Omental fat pad (tissue), 4 donors: ENCODE measurements at places on chromosomes 5 and 9.

DNA sequence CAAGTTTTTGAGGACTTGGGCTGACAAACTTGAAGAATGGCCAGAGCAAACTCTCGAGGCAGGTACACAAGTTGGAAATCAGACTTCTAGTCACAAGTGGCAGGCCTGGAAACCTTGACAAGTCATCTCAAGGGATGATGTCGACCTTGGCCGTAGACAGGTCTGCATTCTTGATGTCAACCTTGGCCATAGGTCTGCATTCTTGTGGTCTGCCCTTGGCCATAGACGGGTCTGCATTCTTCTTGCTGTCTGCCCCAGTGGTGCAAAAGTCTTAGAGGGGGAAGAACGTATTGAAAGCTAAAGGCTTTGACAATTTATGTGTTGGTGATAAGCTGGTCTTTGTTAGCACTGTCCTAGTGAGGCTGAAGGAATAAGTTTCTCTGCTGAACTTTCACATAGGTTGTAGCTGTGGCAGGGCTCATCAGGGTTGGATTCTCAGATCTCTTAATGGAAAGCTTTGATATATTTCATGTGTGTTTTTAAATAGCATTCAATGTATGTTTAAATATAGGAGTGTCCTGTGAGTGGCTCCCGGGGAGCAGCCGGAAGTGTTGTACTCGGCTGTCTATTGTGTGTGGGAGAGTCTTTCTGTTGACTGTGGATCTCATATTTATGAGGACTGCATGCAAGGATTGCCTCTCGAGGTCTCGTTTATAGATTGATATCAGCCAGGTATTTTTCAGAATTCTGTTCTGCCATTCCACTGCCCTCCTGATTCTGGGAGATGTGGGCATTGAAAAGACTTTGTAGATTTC, 27.0 kb downstream of the SUB1 start:
- no peak for DNase-seq

GRCh38 chr9:113468716-113469448, 5.4 kb downstream of the RGS3 start:
- DNase-seq: no peak

- no peak for DNase-seq
Measured at GRCh38 chr9:125466411-125466810, 204.8 kb downstream of the GAPVD1 start.

DNA sequence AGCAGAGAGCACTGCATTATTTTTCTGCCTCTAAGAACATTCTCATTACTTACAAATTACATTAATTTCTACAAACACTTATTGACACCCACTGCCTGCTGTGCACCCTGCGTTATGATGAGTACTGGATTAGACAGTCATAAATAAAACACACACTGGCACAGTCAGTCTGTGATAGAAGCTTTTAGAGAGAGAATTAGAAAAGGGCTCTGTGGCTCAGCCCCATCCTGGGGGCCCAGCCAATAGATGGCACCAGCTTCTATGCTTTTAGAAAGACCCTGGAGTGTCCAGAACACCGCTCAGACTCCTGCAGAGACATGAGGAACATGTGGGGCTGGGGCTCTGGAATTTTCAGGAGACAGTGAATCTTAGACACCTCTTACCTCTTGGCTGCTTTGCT, 61.0 kb upstream of the RAPGEF1 start:
- DNase-seq: no peak

- no peak for DNase-seq
Measured at GRCh38 chr9:36247356-36247755, 10.9 kb downstream of the GNE start.

DNA sequence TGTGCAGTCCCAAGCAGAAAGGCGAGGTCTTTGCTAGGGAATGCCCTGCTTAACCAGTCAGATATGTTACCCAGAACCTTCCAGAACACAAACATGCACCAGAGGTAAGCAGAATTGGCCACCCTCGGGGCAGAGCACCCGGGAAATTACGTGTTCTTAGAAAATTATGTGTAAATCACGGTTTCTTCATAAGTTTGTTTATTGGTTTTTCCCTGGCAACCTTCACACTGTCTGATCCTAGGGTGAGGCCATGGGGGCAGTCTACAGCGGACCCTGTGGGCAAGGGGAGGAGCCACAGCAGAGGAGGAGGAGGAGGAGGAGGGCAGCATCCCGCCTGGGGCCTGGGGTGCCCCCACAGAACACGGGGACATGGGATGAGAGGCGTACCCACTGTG, 31.4 kb downstream of the RXRA start:
- DNase-seq: no peak

DNA sequence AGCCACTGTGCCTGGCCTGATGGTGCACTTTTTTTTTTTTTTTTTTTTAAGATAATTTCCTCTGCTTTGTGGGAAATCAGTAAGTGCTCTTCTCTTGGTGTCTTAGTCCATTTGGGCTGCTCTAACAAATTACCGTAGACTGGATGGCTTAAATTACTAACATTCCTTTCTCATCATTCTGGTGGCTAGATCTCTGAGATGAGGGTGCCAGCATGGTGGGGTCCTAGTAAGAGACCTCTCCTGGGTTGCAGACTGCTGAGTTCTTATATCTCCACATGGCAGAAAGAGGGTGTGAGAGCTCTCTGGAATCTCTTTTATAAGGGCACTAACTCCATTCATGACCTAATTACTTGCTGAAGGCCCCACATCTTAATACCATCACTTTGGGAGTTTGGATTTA, 133.9 kb upstream of the ANKRD55 start:
- no peak for DNase-seq

DNA sequence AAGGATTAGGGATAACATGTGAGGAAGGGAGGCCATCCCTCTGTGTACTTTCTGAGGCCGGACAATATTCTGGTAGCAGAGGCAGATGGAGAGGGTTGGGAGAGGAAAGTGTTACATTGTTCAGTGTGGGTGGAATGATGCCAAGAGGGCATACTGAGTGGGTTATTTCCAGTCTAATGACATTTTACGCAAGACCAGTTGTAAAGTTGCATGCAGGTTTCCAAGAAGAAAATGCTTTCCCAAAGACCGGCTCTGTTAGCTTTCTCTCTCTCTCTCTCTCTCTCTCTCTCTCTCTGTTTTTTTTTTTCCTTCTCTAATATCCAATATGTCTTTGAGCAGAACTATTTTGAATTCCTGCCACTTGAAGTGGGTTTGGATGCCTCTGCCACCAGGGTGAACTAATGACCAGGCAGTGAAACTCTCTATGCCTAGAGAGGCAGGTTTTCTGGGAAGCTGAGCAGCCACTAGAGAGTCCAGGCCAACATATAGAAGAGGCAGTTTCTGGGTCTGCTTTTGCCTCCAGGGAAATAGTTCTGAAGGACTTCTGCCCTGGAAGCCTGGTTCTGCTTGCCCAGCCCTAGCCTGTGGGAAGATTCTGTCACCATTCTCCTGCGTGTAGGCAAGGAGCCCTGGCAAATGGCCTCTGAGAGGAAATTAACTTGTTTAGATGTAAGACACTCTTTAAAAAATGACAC, 24.4 kb upstream of the ZNF366 start:
- DNase-seq: no peak

- DNase-seq: no peak
Measured at GRCh38 chr9:130104491-130105193, 50.9 kb downstream of the GPR107 start.

- DNase-seq: no peak
Measured at GRCh38 chr9:36132086-36132485, 4.4 kb upstream of the GLIPR2 start.

GRCh38 chr5:133698646-133699526, 86.5 kb upstream of the FSTL4 start:
- no peak for DNase-seq

DNA sequence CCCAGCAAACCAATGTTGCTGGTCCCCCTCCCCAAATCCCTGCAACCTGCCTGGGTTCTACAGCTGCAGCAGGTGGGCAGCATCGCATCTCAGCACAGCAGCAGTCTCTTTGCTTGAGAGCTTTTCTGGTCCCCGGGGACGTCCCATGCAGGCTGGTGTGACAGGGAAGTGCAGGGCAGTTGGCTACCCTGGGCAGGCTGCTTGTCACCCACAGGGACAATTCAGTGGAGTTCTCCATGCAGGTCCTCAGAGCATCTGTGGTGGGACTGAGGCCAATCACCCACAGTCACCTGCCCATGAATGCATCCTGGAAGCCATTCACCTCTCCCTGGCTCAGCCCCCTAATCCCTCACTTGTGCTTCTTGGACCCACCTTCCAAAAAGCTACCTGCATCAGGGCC, 43.9 kb upstream of the SEMA4D start:
- DNase-seq: no peak

DNA sequence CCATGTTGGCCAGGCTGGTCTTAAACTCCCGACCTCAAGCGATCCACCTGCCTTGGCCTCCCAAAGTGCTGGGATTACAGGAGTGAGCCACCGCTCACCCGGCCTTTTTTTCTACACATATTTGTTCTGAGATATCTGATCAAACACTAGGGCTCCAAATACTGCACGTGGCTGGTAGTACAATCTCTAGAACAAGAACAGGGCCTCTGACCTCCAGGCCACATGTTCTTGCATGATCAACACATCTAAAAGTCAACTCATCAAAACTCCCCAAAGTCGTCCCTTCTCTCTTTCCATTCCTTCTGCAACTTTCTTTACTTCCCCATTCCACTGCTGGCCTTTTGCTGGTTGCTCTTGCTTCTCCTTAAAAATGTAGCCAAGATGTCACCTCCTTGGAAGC, 113.3 kb upstream of the LHFPL2 start:
- no peak for DNase-seq
